ENCODE measurements at places on chromosomes 2 and 18.
A peak's percentile ranks its signal among the peaks of the same experiment; 100 is the strongest.

GRCh38 chr2:20218331-20219320 lies 6.3 kb downstream of the SDC1 start:
- DNase-seq, result peak; percentile 70

DNA sequence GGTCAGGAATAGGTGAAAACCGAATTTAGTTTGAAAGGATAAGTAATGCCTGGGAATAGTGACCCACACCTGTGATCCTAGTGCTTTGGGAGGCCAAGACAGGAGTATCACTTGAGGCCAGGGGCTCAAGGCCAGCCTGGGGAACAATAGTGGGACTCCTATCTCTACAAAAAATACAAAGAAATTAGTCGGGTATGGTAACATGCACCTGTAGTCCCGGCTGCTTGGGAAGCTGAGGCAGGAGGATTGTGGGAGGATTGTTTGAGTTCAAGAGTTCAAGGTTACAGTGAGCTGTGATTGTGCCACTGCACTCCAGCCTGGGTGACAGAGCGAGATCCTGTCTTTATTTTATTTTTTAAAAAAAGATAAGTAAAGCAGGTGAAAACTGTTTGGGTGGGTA lies 3.8 kb upstream of the MYO1B start:
- DNase-seq, result no peak

DNA sequence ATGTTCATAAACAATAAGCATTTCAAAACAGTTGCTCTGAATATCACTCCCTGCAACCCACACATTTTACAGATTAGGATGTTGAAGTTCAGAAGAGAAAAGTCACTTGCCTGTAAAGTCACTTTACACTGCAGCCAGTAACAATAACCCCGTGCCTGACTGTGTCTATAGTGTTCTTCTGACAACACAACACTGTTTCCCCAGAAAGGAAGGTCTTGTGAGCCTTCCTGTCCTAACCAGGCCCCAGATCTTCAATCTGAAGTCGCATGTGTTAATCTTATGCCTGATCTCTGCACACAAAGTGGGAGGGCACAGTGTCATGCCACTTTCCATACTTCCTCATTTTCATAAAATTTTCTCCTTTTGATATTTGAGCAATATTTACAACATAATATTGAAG lies 120.2 kb downstream of the FEZ2 start:
- no peak for DNase-seq

- DNase-seq, result peak; percentile 62
These were observed 12.1 kb downstream of the FMNL2 start for GRCh38 chr2:152347076-152347475.

DNA sequence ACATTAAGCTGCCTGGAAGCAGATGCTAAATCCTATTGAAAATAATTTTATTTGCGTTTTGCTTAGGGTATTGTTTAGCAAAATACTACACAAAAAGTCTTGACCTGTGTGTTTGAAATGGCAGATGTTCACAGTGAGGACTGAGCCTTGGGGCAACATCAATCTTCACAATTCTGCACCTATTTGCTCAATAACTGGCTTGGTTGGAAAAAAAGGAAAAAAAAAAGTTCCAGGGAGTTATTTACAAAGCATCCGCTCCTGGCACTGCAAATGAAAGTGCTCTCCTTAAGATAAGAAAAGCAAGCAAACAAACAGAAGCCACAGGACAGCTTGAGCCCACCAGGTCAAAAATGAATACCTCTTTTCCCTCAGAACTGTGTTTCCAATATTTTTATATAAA lies 77.7 kb downstream of the MAP2 start:
- DNase-seq, result no peak

DNA sequence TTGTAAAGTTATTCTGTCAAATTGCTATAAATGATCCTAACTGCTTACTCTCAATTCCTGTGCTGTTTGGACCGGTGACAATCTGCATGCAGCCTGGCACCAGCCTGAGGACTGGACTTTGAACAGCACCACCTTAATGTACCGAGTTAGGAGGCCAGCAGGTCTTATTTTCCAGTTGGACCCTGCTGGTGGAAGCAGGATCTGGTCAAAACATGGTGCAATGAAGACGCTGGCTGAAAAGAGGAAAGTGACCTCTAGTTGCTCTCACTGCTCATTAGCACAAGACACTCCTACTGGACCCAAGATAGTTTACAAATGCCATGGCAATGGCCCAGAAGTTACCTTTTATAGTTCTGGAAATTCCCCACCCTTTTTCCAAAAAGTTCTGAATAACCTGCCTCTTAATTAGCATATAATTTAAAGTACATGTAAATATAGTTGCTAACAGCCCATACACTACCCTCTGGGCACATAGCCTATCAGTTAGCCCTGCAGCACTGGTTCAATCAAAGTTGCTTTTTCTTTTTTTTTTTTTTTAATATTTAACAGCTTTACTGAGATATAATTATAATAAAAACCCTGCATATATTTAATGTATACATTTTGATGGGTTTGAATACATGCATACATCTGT lies 35.8 kb downstream of the RBKS start:
- DNase-seq, result no peak

GRCh38 chr18:62702259-62702658 lies 13.1 kb upstream of the PHLPP1 start:
- DNase-seq, result no peak

GRCh38 chr18:76564655-76565237 lies 69.7 kb upstream of the ZNF516 start:
- DNase-seq, result peak; percentile 10

DNA sequence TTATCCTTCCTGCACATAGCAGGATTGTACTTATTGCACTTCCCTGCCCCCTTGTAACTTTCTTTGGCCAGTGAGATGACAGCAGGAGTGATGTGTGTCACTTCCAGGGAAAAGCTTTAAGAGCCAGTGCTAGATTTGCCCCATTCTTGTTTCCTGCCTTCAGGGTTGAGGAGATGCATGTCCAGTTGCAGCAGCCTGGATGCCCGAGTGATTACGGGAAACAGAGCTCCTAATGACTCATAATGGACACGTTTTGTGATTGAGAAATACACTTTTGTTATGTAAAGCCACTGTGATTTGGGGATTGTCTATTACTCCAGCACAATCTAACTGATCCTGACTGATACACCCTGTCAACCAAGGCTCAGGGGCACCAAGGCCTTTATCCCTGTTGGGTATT lies 5.0 kb upstream of the TET3 start:
- peak; percentile 94 for DNase-seq

- no peak for DNase-seq
These were observed 268.3 kb downstream of the PLCL1 start for GRCh38 chr2:198072655-198073054.

DNA sequence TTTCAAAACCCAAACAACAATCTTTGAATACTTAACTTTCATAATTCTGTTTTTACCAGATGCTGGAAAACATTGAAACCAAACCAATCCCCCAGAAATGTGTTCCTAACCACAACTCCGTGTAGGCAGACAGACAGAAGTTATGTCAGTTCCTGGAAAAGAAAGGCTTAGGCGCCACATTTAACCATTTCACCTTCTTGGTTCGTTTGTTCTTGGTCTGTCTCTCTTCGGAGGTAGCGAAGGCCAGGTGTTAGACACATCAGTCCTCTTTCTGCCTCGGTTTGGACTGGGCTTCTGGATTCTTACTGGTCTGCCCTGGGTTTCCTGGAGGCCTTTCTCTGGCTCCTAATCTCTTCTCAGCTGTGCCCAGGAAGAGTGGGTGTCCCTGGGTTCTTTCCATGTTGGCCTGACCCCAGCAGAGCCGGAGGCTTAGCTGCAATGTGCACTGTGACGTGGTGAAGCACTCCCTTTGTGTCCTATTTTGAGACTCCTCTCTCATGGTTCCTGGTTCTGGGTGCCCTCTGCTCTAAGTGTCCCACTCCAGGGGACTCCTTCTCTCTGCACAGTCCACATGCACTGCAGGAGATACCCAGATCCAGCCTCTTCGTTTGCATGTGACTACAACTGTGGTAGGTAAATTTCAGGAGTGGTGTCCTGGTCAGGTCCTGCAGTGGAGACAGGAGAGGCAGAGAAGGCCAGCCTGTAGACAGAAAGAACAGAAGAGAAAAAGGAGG lies 23.1 kb upstream of the RAB31 start:
- DNase-seq, result no peak

Measured in epithelial cell of esophagus (primary cell).